Inflammatory macrophage (primary cell): ENCODE measurements at places on chromosomes 5 and 9.
A peak's percentile ranks its signal among the peaks of the same experiment; 100 is the strongest.

- DNase-seq, result no peak
Measured at GRCh38 chr9:113603773-113604172, 140.2 kb downstream of the RGS3 start.

DNA sequence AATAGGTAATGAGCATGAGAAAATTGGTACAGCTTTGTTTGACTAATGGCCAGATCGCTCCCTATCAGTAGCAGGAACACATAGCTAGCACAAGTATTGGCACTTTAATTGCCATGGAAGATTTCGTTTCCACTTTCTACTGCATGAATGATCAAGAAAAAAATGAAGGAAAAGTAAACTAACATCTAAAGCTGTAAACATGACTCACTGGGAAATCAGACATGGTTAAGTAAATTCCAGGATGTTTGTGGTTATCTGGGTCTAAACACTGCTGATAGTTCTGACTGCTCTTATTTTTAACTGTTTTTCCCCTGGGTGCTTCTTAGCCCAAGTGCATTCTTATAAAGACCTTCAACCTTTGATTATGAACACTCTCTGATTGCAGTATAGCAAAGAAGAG, 388.9 kb downstream of the NR2F1-AS1 start:
- no peak for DNase-seq

GRCh38 chr5:61409568-61409967, 77.5 kb downstream of the ZSWIM6 start:
- peak; percentile 41 for DNase-seq

GRCh38 chr5:55629815-55630214, 82.3 kb downstream of the SLC38A9 start:
- DNase-seq, result no peak

- peak; percentile 59 for DNase-seq
Measured at GRCh38 chr5:56166671-56167385, 66.3 kb downstream of the ANKRD55 start.

DNA sequence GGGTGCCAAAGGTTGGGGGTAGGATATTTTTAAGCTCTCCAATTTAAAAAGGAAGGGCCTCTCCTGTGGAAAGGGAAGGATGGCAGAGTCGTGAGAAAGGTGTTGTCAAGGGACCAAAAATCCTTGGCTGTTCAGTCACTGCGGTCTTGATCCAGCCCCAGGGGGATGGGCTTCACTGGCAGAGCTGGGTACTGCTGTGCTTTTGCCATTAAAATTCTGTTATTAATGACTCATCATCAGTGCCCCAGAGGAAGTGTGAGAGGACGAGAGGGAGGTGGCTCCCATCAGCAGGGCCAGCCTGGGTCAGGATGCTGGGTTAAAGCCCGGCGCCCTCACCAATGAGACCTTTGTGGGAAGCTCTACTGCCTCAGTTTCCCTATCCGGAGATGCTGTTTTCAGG, 16.7 kb downstream of the PCDH12 start:
- DNase-seq, result no peak

- no peak for DNase-seq
Measured at GRCh38 chr9:96177719-96178028, 124.3 kb downstream of the HSD17B3 start.

DNA sequence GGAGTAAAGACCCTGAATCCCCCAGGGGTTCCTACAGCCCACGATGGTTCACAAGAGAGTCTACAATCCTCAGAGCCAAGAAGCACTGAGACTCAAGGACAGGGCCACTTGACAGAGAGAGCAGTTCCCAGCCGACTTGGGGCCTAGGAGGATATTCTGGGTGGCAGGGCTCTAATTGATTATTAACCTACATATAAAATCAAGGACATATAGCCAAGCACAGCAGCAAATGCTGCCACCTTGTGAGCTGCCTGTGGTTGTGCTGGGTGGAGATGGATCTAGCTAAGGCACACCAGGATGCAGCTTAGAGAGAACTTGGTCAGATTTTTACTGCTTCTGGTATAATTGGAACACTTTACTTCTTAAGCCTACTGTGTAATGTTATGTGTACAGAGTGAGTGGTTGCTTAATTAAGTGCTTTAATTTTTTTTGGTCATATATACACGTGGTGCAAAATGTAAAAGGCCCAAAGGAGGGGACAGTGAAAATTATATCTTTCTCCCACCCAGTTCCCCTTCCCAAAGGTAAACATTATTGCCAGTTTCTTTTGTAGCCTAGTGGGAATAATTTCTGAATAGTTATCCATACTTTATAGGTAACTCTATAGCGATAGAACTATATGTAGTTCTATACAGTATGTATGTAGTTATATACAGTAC, 78.8 kb downstream of the F2RL2 start:
- peak; percentile 70 for DNase-seq

DNA sequence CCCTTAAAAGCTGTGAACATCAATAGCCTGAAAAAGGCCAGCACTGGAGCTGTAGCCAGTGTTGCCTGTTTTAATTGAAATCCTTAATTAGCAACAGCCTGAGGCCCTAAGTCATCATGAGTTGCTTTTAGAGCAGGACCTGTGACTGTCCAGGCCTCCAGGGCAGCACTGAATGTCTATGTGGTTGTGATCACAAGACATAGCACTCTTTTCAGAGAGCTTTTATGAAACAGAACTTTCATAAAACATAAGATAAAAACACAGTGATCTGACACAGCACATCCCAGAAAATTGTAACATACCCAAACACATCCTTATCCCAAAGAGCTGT, 85.5 kb upstream of the MYO10 start:
- DNase-seq, result no peak

- no peak for DNase-seq
Measured at GRCh38 chr5:2742921-2743679, 8.4 kb downstream of the IRX2 start.

- DNase-seq, result no peak
Measured at GRCh38 chr5:43635374-43635773, 32.4 kb downstream of the NNT start.

- no peak for DNase-seq
Measured at GRCh38 chr5:112951124-112951702, 25.4 kb upstream of the DCP2 start.

GRCh38 chr9:98506422-98507054, 202.2 kb downstream of the GABBR2 start:
- DNase-seq, result no peak

- DNase-seq, result no peak
Measured at GRCh38 chr9:1102642-1102970, 52.4 kb downstream of the DMRT2 start.

DNA sequence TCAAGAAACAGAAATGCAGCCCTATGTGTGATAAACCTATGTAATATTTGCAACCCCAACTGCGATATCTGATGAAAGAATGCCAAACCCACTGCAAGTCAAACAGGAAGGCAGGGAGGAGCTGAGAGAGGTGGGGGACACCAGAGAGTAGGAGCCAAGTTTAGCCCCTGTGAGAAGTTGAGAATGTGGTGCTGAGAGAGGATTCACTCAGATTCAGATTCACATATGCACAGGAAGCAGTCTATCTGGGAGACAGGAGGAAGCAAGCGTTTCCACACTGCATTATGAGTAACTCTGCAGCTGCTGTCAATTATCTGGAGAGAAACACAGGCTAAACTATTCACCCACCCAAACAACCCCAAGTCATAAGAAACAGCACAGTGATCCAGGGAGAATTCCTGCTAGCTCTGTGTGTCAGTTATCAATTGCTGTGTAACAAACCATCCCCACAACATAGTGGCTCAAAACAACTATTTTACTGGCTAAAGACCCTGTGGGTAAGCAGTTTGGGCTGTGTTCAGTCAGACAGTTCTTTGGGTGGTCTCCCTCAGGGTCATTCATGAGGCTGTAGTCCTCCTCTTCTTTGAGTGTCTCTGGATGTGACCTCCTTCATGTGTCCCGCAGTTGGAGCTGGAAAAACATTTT, 161.9 kb upstream of the RAI14 start:
- peak; percentile 66 for DNase-seq

DNA sequence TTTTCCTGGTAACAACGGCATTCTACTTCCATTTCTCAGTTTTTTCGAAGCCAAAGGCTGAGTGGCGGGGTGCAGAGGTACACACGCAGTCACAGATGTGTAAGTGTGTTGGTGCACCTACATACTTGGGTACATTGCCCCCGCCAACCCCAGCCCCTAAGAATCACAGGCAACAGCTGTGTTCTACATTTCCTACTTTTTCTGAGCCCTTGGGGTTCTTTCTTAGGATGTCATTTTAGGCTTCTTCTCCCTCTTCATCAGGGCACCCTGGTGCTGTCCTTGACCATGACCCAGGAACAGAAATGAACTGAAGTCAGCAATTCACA, 104.8 kb downstream of the PAX5 start:
- DNase-seq, result no peak

DNA sequence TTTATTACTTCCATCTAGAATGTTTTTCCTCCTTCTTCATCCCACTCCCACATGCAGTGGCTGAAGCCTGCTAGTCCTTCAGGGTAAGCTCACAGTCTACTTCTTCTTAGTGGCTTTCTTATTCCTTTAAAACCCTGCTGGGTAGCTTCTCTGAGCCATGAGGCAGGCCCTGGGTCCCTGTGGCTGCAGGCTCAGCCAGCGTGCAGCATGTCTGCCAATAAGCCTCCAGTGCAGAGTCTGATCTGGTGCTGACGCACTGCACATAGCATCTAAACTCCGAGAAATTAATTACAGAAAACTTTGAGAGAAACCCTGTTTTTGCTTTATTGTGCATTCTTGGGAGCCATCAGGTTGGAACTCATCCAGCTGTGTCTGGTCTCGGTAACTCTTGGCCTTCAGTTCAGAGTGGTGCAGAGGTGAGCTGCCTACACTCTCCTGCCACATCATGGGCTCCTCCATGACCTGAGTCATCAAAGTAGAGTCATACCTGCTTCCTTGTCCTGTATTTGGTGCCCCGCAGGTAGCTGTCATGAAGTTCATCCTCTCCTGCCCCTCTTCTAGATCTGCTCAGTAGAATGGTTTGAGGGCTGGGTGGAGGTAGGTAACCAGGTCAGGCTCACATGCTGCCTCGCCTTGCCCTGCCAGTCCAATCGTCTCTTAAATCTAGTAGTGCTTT, 339.4 kb downstream of the KDM4C start:
- DNase-seq, result no peak

GRCh38 chr9:6975198-6975597, 217.4 kb downstream of the KDM4C start:
- no peak for DNase-seq

DNA sequence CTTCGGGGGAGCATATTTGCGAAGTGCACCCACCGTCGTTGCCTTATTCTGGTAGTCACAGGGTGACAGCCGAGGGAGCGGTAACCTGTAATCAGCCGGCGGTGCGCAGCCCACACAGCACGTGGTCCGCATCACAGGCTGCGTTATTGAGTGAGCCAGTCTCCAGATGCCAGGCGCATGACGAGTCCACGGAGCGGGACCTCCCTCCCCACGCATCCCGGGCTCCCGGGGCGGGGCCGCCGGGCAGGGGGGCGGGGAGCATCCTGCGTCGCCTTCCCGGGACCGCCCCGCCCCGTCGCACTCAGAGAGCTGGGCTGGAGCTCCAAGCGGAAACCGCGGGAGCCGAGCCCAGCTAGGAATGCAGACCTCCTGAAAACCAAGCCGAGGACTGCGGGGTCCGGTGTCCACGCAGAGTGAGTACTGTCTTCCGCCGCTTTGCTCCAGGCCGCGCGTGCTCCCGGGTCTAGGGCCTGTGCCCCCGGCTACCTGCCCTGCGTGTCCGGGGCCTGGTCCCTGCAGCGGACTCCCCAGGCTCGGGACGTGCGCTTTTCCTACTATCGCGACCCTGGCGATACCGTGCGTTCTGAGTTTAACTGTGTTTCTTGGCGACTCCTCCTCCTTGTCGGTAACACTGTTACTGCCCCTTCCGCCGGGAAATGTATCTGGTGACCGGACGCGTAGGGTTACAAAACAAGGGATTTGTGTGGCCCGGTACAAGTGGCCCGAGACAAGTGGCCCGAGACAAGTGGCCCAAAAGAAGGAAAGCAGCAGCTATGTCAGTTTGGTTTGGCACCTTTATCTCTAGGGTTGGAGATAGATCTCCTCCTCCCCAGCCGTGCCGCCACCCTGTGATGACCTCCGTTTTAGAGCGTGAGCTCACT, 40.6 kb downstream of the CAST start:
- peak; percentile 94 for DNase-seq

DNA sequence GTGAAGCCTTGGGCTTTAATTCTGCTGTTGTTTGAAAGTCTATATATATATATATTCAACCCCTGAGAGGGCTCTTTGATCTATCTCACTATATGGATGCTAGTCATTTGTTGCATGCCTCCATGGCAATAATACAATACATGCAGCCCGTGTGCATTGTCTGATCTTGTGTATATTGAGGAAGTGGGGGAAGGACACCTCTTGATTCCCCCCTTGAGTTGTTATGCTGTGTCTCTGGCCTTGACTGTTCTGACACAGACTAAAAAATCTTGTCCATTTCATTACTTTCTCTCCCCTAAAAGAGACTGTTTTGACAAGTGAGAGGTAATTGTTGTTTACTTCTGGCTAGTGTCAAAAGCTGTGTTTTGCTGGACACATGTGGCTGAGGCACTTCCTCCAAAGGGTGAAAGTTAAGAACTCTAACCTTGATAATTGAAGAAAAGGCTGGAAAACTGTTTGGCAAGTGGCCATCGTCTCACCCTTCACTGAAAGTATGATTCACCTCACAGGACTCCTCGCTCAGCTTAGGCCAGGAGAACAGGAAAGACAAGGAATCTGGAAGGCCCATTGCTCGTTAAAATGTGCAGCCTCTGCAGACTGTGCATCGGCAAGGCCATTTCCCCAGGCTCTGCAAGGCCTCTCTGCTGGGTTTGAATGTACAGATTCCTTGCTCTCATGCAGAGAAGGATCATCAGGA, 304.0 kb downstream of the PRELID2 start:
- DNase-seq, result no peak

DNA sequence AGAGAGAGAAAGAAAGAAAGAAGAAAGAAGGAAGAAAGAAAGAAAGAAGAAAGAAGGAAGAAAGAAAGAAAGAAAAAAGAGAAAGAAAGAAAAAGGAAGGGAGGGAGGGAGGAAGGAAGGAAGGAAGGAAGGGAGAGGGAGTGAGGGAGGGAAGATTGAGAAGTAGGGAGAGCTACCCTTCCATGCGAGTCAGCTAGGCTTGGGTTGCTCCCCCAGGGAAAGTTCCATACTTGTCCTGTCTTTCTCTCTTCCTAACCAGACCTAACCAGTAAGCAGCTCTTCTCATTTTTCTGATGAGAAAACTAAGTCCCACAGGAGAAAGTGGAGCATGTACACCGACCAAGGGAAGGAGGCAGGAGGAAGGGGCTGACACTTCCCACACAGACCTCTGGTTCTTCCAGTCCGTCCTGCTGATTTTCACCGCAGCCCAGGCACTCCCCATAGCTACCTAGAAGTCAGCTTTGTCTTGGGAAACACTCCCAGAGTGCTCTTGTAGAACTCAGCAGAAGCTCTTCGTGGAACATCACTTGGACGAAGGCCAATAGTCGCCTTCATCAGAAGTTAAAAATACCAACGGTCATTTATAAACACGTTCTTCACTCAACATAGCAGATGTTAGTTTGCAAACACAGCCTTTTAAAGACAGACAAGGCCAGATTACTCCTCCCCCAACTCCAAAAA, 29.0 kb upstream of the ENTREP1 start:
- no peak for DNase-seq

- no peak for DNase-seq
Measured at GRCh38 chr5:9009931-9010651, 535.8 kb downstream of the SEMA5A start.
